Fibroblast of skin of scalp (primary cell): ENCODE measurements at places on chromosomes 5 and 9.
A peak's percentile ranks its signal among the peaks of the same experiment; 100 is the strongest.

DNA sequence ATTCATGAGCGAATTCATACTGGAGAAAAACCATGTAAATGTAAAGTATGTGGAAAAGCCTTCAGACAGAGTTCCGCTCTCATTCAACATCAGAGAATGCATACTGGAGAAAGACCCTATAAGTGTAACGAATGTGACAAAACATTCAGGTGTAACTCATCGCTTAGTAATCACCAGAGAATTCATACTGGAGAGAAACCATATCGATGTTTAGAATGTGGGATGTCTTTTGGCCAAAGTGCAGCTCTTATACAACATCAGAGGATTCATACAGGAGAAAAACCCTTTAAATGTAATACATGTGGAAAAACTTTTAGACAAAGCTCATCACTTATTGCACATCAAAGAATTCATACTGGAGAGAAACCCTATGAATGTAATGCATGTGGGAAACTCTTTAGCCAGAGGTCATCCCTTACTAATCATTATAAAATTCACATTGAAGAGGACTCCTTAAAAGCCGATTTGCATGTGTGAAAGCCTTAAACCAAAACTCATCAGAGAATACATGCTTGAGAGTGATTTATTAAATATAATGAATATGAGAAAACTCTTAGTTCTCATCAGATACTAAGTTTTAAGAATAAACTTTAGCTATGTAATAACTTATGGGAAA, 11.8 kb upstream of the ZFP2 start:
- DNase-seq = no peak

DNA sequence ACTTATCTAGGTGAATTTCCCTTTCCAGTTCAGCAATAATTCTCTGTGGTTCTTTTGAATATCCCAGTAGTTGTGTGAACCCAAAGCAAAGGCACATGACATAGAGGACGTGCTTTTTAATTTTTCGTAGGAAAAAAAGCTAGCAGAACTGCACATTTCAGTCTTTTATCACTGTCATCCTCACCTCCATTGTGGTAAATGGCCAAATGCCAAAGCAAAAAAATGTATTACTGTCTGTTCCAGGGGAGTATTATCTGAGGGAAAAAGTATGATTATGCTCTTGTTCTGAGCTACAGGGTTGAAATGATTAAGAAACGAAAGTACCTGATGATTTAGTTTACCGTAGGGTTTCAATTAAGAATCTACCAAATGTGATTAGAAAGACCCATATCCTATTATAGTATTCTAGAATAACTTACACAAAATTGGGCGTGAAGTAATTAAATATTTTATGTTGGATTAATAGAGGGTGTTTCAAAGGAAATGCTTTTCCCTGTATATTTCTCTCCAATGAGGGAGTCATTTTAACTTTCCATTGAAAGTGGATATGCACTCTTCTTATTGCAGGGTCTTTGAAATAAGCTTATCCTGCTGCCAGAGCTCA, 62.7 kb downstream of the CAVIN4 start:
- no peak for DNase-seq

GRCh38 chr5:161889971-161890370, 42.1 kb downstream of the GABRA1 start:
- DNase-seq = no peak

DNA sequence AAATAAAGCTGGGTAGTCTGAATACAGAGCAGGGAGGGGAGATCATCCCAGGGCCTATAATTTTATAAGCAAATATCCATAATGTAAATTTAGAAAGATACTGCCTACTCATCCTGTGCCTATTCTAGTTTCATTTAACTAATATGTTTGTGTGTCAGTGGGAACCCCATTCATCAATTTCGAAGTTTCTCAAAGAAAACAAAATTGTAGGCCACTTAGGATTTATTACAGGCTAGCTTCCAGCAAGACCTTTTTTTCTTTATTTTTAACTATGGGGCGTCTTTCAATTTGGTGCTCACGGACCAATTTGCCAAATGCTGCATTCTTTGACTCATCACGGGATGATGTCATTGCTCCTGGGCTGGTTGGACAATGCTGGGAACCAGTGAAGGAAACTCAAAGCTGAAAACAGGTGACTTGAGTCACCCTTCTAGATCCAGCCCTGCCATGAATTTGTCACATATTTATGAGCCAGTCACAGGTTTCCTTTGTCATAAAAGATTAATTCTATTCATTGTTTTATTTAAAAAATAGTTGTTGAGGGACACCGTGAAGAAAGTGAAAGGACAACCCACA, 13.4 kb downstream of the PCSK5 start:
- peak; percentile 38 for DNase-seq

DNA sequence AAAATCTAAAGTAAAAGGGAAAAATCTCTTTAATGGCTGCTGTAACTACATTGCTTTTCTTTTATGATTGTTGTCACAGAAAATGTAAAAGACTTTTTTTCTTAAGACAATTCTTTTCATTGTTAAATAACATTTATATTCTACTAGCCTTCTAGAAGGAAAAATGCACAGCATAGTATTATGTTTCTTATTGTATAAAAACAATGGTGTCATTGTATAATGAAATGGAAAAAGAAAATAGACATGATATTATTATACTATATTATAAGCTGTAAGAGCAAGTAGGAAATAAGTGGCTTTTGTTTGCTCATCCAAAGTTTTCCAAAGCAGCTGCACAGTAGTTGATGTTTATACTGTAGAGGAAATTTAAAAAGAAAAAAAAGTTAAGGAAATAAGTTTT, 1021.7 kb downstream of the EFNA5 start:
- no peak for DNase-seq

DNA sequence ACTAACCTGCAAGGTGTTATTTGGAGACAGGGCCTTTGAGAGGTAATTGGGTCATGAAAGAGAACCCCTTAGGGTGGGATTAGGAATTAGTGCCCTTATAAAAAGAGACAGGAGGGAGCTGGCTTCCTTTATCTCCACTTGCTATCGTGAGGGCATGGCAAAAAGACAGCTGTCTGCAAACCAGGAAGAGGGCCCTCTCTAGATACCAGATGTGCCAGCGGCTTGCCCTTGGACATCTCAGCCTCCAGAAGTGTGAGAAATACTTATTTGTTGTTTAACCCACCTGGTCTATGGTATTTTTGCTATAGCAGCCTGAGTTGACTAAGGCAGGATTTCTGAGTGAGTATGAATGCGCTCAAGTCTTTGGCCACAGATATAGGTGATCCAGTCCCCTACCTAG, 978 bp upstream of the RGS14 start:
- DNase-seq = no peak

- DNase-seq = no peak
Measured at GRCh38 chr5:134887593-134888159, 13.5 kb downstream of the TXNDC15 start.

DNA sequence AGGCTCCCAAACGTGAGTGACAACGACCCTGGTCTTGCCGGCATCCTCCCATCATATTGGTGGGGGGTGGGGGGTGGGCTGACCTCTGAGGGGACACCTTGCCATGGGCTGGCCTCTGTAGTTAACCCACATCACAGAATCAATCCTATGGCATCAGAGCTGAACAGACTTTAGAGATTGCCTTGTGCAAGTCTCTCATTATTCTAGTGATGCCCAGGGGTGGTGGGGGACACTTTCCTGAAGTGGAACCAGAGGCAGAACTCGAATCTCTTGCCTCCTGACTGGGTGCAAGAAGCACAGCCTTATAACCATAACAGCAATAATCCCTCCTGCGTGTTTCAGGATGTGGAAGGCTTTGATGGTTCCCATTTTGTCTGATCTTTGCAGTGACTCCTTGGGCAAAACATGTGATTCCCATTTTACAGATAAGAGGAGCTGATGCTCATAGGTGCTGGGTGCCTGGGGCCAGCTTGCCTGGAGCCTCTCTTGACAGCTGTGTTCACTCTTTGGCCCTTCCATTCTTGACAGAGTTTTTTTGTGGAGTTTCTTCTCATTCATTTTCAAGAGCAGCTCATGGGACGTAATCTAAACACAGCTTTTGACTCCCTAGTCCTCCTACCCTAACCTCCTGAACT, 18.6 kb upstream of the PITX1 start:
- DNase-seq = no peak

DNA sequence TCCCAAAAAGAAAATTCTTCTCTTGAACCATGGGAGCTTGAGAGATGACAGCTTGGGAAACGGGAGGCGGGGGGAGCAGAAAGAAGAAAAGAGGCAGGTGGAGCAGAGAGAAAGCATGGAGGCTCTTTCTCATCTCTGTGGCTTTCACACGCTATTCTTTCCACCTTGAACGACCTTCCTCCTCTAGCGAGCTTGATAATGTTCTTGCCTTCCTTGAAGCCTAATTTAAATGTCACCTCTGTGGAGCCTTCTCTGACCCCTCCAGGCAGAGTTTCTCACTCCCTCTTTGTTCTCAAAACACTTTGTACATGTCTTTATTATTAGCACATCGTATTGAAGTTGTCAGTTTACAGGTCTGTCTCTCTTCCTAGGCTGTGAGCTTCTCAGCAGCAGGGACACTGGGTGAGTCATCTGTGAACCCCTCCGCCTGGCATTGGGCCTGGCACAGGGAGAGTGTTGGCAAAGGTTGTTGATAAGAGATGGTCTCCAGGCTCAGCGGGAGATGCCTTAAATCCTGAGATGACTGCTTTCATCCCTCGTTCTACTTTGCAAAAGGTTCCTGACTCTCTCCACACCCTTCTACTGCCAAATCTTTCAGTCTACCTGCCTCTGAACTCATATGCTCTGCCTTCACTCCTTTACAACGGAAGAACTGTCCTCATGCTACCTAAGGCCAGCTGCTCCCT, 14.1 kb upstream of the STRBP start:
- DNase-seq = no peak

- no peak for DNase-seq
Measured at GRCh38 chr5:79258801-79259200, 22.9 kb downstream of the JMY start.

DNA sequence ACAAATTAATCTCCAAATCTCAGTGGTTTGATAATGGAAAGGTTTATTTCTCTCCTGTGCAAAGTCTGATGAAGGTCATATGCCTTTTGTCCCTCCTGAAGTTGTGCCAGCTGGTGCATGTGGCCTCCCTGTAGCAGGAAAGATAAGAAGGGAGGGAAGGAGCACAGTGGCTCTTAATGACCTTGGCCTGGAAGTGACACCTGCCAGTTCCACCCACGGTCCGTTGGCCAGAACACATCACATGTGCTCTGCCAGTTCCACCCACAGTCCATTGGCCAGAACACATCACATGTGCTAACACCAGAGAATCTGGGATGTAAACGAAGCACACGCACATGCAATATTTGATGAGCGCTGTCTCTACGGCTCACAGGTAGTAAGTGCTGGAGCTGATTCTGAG, 130.9 kb downstream of the DOCK2 start:
- DNase-seq = no peak

- no peak for DNase-seq
Measured at GRCh38 chr5:154193701-154194121, 3.2 kb downstream of the GALNT10 start.

- DNase-seq = no peak
Measured at GRCh38 chr9:120934281-120934680, 7.7 kb upstream of the TRAF1 start.

DNA sequence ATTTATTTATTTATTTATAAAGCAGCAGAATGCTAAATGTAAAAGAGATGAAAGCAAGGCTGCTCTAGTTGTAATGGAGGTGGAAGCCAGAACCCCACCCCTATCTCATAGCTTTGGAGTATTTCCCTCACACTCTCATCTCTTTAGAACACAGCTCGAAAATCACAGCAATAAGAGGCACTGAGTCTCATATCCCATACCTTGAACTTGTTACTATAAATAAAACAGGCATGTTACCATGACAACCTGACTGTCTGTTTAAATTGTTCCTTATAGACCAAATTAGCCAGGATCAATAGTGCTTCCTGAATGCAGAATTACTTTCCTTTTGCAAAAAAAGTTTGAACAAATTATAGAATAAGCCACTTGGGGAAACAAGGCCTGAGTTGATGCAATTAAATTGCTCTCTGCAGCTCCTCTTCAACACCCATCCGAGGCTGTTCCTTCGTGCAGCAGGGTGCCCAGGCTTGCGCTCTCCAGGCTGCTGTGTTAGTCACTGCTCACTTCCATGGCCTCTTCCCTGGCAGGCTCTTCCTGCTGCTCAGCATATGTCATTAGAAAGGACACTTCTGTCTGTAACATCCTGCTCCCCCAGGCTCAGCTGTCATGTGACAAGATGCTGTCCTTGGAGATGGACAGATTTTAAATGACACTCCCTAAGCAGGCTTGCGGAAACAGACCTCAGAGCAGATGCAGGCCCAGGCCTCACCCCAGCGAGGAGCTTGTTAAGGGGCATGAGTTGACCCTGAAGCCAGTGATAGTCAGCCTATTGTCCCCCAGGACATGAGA, 120.2 kb downstream of the CARTPT start:
- DNase-seq = no peak

DNA sequence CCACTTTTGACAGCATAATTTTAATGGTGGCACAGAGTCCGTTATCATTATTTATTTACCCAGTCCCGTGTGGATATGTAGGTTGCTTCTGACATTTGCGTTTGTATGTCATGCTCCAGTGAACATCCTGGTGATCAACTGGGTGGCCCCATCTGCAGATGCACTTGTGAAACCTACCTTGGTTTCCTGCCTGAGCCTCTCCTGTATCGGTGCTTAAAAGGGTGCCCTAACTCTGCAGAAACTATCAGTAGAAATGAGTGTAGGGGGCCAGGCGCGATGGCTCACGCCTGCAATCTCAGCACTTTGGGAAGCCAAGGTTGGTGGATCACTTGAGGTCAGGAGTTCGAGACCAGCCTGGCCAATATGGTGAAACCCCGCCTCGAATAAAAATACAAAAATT, 92.1 kb upstream of the IER5L start:
- no peak for DNase-seq

- peak; percentile 53 for DNase-seq
Measured at GRCh38 chr5:101390151-101390908, 487.2 kb upstream of the ST8SIA4 start.

- no peak for DNase-seq
Measured at GRCh38 chr5:149790276-149790675, 60.2 kb downstream of the PPARGC1B start.

DNA sequence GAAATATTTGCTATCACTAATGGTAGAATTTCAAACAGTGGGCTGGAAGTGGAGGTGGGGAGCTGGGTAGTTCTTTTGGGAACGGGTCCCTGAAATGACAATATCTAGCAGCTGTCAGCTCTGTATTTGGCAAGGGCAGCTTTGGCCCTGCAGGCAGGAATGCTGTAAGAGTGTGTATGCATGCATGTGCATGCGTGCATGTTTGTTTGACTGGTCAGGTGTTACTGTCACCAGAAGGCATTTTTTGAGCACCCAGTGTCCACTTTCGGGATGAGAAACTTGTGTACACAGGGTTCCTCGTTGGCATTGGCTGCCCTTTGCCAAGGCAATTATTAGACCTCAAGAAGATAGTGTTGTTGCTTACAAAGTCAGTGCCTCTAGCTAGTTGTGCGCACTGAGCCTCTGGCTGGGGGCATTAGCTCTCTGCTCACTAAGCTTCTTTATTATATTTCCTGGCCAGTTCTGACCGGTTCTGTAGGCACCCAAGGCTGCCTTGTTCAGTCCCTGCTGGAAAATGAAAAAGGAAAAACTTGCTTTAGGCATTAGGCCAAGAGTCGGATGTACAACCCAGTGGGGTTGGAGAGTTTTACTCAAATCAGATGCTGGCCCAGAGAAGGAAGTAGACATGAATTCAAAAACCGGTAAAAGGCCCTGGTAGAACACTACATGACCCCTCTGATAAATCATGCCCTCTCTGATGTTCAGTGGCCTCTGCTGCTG, 2.0 kb downstream of the CYFIP2 start:
- DNase-seq = no peak
